ENCODE measurements at places on chromosomes 3 and 15. TPM values are rescaled to one million over a fixed set of nuclear protein-coding genes. Genes with fewer than 3 reads are reported as not detected.

TRIM71 gene
- total RNA-seq: 0.05 TPM

- no peak for DNase-seq
Observed at GRCh38 chr3:139846729-139847128, 88.3 kb upstream of the CLSTN2 start.

DNA sequence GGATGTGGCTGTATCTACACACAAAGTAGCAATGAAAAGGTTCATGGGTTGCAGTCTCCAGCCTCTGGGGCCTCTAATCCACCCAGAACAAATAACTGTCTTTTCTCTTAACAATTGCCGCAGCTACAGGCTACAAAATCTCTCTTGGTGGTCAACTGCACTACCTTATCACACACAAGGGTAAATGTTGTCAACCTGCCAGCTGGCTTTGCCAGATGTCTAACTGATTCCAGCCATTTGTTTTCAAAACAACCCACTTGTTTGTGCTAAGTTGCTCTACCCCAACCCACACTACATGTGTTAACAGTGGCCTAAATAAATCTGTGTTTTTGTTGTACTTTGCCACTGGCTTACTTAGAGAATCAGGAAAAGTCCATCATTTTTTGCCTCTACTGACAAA, 447.3 kb downstream of the TAFA4 start:
- DNase-seq: no peak

- no peak for DNase-seq
Observed at GRCh38 chr3:193744822-193745684, 152.0 kb downstream of the OPA1 start.

PARP15 gene
- total RNA-seq: not detected

CMTM8 gene
- total RNA-seq: 3.2 TPM

DPPA2 gene
- total RNA-seq: not detected

DNA sequence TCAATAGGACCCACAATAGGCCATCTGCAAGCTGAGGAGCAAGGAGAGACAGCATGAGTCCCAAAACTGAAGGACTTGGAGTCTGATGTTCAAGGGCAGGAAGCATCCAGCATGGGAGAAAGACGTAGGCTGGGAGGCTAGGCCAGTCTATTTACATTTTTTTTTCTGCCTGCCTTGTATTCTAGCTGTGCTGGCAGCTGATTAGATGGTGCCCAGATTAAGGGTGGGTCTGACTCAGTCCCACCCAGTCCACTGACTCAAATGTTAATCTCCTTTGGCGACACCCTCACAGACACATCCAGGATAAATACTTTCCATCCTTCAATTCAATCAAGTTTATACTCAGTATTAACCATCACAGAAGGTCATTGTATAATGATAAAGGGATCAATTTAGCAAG, 15.9 kb upstream of the PIAS1 start:
- no peak for DNase-seq

C3orf52 gene
- total RNA-seq: 10.4 TPM

GRCh38 chr3:172057059-172057458, 17.7 kb downstream of the FNDC3B start:
- no peak for DNase-seq

- no peak for DNase-seq
Observed at GRCh38 chr3:143633816-143634215, 214.5 kb downstream of the SLC9A9 start.

DNA sequence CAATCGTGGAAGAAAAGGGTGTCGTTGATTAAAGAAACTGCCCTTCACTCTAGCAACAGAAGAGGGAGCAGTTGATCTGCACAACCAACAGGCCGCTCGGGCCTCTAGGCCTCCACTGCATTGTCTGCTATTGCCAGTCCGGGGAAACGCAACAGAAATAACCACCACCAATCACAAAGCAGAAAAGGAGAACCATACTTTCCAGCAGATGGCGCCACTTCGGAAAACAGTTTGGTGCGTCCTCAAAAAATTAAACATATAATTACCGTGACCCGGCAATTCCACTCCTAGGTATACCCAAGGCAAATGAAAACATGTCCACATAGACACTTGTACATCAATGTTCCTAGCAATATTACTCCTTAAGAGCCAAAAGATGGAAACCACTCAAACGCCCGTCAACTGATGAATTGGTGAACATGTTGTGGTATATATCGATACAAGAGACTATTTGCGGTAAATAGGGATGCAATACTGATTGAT, 154.1 kb downstream of the TJP1 start:
- DNase-seq: peak; percentile 94

DNA sequence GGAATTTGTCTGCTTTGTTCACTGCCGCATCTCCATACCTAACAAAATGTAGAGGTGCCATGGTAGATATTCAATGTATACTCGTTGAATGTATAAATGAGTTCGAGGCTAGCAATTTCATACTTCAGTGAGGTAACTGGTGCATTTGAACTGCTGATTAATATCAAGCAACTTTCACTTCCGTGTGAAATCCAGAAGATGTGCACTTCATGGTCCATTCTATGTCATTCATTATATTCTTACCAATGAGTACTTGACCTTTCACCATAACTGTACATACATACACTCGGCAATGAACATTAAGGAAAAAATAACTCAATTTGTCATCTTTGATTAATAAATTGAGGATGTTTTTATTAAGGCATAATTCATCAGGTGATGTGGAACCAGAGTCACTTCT, 598.5 kb downstream of the ZNF385D start:
- DNase-seq: no peak

NR1I2 gene
- total RNA-seq: not detected

ZBTB47 gene
- total RNA-seq: 10.9 TPM

GRCh38 chr15:78018946-78019644, 58.4 kb downstream of the TBC1D2B start:
- DNase-seq: no peak
